ENCODE measurements at places on chromosomes 1 and 21. TPM values are rescaled to one million over a fixed set of nuclear protein-coding genes. Genes with fewer than 3 reads are reported as not detected.

GRCh38 chr1:210992837-210993236 is 141.1 kb downstream of the KCNH1 start:
- DNase-seq, result no peak

Gene S100A3
- total RNA-seq, result not detected

DNA sequence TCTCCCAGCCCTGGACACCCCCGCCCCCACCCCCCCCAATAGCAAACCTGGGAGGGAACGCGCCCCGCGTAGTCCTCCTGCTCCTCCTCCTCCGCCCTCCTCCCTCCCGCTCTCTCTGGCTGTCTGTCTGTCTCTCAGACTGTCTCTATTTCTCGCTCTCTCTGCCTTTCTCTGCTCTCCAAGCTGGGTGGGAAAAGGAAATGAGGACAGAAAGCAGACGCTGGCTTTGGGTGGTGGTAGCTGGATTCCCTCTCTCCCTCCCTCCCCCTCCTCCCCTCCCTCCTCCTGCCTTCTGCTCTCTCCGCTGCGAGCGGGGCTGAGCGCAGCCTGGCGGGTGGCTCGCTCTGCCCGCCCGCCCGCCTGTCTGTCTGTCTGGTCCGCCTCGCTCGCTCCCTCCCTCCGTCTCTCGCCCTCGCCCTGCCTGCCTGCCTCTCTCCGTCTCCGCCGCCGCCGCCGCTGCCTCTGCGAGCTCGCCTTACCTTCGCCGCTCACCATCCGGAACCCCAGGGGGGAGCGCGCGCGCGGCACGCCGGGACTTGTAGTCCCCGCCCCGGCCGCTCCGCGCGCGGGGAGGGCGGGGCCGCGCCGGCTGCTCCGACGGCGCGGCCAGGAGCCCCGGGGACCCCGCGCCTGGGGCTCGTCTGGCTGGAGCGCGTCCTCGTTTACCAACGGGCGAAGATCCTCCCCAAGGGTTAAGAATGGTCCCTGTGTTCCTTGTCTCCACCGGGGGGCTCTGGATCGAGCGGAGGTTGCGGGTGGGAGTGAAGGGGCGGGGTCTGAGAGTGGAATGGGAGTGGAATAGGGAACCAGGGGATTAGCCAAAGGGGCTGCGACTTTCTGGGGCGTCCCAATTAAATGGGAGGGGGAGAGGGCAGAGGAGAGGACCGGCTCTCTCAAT is at the start of gene AHDC1:
Gene AHDC1 (minus strand): TSS at position 464 of the 898 bp plus-strand sequence. CDS start 52,029 bp downstream, outside the sequence.
- peak; percentile 89 for DNase-seq

Gene OR6K6
- not detected for total RNA-seq

DNA sequence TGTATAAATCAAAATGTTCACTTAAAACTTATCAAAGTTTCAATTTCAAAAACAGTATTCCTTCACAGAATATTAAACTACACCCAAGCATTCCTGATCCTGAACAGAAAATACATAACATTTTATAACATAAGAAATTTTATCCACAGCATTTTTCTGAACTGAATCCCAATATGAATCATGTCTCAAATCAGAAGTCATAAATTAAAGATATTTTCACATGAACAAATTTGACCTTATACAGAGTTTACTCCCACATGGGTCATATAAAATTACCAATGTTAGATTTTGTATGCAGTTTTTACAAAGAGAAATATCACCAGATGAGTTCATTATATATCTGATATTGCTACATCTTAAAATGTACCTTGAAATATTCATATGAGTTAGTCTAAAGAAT is 48.6 kb upstream of the ASPM start:
- DNase-seq, result no peak

DNA sequence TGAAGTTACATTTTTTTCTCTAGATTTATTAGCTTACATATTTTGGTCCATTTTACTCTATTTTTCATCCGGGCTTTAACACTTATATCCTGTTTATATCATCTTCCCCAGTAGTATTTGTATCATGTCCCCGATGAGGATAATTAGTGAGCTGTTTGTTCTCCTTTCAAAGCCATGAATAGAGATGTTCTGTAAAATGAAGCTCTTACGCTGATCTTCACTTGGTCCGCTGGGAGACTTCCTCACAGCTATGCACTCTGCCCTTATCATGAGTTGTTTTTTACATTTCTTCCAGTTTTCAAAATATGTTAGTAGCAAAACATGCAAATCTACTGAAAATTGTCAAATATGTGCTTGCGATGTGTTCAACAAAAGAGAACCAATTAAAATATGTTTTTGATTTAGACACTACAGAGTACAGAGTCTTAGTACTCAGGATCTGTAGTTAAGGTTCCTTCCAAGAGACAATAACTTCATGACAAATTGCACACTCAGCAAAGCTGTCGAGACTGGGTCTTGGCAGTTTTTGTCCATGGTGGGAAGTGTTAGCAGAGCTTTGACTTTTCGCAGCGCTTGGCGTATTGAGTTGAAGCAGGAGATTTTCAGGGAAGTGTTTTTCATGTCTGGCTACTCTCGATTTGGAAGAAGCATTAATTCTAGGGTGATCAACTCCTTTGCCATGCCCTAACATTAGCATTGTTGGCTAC is 292.0 kb upstream of the ADAMTS5 start:
- no peak for DNase-seq

- no peak for DNase-seq
Measured at GRCh38 chr1:67850151-67850551, 16.9 kb upstream of the GNG12 start.

DNA sequence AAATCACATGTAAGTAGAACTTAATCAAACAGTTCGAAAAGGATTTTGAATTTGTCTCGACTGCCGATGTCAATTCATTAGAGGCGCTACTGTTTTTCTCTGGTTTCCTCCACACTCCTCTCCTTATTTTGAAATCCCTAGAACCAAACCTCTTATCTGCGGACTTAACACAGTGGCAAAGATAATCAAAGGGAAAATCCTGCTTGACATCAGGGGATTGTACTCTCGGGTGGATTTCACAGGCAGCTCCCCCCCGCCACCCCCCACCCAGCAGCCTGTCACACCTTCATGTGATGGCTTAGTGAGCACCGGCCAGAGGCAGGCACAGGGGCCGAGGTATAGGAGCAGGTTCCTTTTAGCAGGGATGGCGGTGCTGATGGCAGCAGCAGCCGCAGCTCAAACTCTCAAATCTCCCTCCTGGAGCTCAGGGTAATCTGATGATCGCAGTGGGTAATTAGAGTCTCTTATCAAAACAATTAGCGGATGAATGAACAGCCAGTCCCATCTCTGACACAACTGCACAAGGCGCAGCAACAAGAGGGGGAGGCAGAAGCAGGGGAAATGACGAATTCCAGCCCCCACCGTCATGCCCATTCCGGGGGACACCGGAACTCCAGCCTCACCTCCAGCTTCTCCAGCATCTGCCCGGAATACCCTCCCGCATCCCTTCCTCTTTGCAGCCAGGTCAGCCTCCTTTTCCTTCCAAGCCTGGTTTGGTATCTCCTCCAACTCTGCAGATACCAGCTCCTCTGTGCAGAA is 80.3 kb downstream of the SSBP3 start:
- DNase-seq, result no peak

- no peak for DNase-seq
Measured at GRCh38 chr21:18164933-18165332, 79.7 kb upstream of the CHODL start.

GRCh38 chr1:145927063-145927886 is at the start of gene RBM8A:
Gene RBM8A, minus strand, starts transcription at chr1:145927484. Its CDS starts 58 bp downstream, at chr1:145927426.
- peak; percentile 77 for DNase-seq

Gene RPRD2
- 28.6 TPM for total RNA-seq

GRCh38 chr1:78277253-78277652 is 213.5 kb upstream of the PTGFR start:
- no peak for DNase-seq

GRCh38 chr1:29977550-29977949 is 741.2 kb downstream of the PTPRU start:
- DNase-seq, result no peak
